ENCODE measurements at places on chromosomes 13 and 19. TPM values are rescaled to one million over a fixed set of nuclear protein-coding genes. Genes with fewer than 3 reads are reported as not detected.

VSIG10L gene
- total RNA-seq: 0.31 TPM

ZNF222 gene
- 2.5 TPM for total RNA-seq

KLF1 gene
- total RNA-seq: not detected

CGB7 gene
- total RNA-seq: not detected

ZSCAN22 gene
- 2.4 TPM for total RNA-seq

PDX1 gene
- not detected for total RNA-seq

PGLYRP1 gene
- total RNA-seq: not detected

ZNF772 gene
- 14.2 TPM for total RNA-seq

TRMT1 gene
- 20.6 TPM for total RNA-seq

NR2F6 gene
- 52.5 TPM for total RNA-seq

PSG3 gene
- not detected for total RNA-seq

SIAH3 gene
- total RNA-seq: not detected

RFPL4AL1 gene
- not detected for total RNA-seq

MAST1 gene
- 0.19 TPM for total RNA-seq

SHISA7 gene
- not detected for total RNA-seq

KLK8 gene
- total RNA-seq: not detected

CCDC70 gene
- not detected for total RNA-seq

BEST2 gene
- total RNA-seq: not detected

Data from cardiac ventricle fibroblast (primary cell).